RPMI8226 (cell line): ENCODE measurements at places on chromosomes 12 and 14.

DNA sequence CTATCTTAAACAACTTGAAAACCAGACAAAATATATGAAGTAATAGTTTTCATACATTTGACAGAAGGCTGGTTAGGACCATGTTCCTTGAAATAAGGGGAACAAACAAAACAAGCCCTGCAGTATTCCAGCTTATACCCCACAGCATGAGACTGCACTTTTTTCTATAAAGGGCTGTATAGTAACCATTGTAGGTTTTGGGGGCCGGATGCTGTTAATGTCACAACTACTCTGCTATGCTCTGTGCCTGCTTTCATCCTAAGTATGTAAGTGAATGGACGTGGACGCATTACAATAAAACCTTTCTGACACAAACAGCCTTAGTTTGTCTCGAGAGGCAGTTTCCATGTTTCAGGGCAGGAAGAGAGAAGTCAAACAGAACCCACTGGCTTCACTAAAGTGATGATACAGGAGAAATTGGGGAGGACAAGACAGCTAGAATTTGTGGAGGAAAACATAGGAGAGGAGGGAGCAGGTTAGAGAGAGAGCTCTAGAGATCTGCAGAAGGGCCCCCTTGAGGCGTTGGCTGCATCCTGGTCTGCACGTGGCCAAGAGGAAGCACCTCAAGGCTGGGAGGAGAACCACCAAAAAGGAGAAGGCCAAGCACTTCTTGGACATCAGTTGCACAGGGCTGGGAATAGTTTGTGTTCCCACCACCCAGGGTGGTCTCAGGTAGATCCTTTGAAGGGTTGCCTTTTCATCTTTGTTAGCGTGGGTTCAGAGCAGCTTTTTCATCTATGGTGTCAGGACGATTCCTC lies 63.7 kb downstream of the TRAF3 start:
- DNase-seq = no peak

GRCh38 chr14:92446771-92447170 lies 66.8 kb upstream of the RIN3 start:
- no peak for DNase-seq

DNA sequence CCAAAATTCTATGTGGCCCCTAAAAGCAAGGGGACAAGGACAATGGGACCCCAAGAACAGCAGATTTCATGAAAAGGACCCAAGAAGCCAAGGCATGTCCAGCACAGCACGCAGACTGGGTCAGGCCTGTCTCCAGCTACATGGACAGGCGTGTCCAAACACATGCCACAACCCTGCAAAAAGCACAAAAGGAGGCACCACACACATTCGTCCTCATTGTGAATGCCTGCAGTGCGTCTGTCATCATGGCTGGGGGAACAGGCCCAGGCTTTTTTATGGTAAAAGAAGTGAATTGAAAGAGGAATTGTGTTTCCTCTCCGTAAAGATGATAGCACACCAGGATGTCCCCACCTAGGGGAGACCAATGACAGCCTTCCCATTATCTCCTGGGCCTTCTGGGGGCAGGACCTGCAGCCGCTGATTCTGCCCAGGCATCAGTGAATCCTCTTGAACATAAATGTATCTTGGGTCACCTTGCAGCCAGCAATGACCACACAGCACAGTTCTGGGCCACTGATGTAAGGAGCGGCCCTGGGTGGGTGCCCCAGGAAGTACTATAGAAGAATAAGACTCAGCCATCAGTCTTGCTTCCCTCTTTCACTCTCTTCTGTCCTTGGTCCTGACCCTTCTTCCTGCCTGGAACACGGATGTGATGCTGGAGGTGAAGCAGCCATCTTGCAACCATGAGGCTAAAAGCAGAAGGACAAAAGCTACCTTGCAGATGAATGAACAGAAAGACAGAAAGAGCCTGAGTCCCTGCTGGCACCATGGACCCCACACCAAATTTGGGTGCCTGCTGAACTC lies 29.8 kb upstream of the C14orf180 start:
- DNase-seq = no peak

- DNase-seq = no peak
Observed at GRCh38 chr12:56280849-56281248, 14.1 kb downstream of the COQ10A start.

GRCh38 chr14:99576304-99576703 lies 27.7 kb downstream of the CCDC85C start:
- DNase-seq = no peak

GRCh38 chr14:38207736-38208617 lies at the start of gene SSTR1:
TSS of gene SSTR1 (plus strand) at chr14:38207904. CDS start at chr14:38209390, 1,486 bp downstream.
- no peak for DNase-seq

GRCh38 chr12:129753586-129753985 lies 150.2 kb downstream of the TMEM132D start:
- no peak for DNase-seq

DNA sequence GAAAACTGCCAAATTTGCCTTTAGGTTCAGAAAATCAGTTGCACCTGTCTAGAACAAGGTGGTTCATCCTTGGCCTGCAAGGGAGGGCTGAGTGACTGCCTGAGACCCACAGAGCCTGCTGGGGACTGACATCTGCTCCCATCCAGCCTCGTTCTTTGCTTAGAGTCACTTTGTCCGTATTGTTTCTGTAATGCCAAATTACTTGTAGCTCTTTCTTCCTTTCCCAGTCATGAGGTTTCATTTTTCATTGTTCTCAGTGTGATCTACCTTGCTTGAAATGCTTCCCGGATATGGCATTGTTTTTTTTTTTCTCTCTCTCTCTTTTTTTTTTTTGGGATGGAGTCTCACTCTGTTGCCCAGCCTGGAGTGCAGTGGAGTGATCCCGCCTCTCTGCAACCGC lies 21.3 kb downstream of the TSPAN9 start:
- no peak for DNase-seq

- DNase-seq = no peak
Observed at GRCh38 chr12:9643266-9643660, 26.2 kb upstream of the CLEC2D start.

DNA sequence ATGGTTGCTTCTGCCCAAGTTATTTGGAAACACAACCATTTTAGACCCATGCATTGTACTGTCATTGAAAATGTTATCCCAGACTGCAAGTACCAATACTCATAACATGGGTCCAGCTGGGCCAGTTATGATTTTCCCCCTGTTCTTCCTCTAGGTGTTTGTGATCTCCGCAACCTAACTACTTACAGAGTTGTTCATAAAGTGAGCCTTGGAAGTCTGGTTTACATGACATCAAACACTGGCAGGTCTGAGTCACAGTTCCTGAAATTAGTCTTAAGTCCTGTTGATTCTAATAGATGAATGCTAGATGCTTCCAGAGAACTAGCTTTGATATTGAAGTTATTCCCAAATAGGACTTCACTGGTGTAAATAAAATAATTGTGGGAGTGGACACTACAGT lies 487.0 kb downstream of the MED13L start:
- no peak for DNase-seq
